H54 (cell line): ENCODE measurements at places on chromosomes 6 and 20.

DNA sequence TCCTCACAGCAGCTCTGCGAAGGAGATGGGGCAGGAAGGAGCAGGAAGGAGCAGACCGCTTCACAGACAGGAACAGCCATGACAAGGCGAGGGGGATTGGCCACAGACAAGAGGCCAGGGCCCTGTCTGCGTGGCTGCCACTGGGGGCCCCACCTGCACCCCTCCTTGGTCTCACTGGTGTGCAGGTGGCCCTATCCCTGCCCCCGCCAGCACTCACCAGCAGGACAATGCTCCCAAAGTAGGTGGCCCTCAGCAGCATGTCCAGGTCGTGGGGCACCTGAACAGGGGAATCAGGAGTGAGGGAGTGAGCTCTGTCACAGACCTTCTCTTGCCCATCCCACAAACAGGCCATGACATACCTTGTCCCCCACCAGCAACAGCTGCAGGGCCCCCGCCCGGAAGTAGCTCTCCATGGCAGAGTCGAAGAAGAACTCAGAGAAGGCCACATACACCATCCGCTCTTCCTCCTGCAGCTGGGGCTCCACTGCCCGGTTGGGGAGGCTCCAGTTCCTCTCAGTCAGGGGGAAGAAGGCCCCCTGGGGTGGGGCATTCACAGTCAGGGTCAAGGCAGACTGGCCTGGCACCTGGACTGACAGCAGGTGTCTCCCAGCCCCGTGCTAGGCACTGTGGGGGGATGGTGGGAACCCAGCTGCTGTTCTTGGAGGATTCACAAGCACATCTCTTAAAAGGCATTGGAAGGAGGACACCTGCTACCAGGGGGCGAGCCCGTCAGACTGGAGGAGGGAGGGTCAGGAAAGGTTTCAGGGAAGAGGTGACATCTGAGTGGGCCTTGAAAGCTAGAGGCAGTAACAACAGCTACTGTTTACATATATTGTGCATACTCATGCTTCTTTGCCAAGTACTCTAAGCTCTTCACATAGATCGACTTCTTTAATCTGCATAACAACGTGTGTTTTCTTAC, 7.1 kb downstream of the PLTP start:
- DNase-seq: no peak

- DNase-seq: no peak
These were observed 847.7 kb upstream of the MAP3K7 start for GRCh38 chr6:91434576-91434975.

DNA sequence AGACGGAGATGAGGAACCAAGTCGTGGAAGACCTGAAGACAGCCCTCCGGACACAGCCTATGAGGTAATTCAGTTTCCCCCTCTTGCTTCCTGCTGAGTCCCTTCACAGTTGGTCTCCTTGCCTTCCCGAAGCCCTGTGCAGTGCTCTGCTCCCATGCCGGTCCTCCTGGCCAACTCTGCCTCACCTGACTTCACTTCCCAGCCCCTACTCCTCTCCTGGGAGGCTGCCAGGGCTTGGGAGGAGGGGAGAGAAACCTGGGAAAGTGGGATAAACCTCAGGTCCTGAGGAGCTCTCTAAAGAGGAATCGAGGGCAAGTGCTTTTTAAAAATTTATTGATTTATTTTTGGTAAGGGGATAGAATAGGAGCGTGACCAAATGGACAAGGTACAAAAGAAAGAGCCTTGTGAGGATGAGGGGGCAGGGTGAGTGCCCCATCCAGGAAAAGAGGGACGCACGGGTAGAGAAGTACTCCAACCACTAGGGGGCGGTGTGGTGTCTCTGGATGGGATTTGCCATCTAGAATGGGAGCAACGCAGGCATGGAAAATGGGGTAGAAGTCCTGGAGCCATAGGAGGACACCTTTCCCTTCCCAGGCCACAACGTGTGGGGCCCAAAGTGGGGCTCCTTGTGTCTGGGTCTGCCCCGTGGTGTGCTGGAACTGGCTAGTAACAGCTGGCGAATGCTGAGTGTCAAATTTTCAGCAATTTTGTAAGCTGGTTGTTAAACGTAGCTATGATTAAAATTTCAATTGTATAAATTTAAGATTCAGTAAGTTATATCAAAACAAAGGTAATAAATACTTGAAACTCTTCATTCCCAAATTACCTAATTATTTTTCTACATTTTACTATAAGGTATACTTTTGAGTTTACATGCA, 69.0 kb downstream of the MOCS1 start:
- peak; percentile 67 for DNase-seq

DNA sequence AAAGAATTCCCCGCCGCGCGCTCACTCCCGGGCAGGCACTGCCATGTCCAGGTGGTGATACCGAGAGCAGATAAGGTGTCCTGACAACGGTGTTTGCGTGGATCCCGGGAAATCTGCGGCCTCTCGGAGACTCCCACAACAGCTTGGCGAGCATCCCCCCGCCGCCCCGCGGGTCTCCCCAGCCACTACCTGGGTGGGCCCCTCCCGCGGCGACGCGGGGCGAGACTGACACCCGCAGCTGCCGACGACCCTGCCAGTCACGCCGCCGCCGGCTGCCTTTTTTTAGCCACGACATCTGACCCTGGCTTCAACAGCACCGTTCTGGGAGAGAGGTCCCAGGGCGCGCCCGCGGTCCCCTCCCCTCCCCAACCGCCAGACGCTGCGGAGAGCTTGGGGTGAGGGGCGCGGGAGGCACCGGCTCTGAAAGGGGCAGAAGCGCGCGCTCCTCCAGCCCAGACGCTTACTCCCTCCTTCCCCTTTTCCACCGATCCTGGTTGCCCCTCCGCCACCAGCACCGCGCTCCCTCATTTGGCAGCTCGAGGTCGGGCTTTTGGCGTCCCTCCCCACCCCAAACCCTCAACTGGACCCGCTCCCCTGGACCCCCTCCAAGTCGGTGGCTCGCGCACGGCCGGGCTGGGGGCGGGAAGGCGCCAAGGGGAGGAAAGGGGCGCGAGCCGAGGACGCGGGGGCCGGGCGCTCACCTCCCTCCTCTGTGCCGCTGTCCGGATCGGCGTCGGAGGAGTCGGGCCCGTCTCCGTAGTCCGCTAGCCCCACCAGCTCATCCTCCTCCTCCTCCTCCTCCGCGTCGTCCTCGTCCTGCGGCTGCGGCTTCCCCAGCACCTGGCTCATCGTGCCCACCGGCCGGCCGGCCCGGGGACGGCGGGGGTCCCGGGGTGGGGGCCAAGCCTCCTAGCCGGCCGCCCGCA, 665 bp downstream of the RRAGD start:
- no peak for DNase-seq

GRCh38 chr6:117502580-117502979, 20.1 kb downstream of the DCBLD1 start:
- DNase-seq: no peak

DNA sequence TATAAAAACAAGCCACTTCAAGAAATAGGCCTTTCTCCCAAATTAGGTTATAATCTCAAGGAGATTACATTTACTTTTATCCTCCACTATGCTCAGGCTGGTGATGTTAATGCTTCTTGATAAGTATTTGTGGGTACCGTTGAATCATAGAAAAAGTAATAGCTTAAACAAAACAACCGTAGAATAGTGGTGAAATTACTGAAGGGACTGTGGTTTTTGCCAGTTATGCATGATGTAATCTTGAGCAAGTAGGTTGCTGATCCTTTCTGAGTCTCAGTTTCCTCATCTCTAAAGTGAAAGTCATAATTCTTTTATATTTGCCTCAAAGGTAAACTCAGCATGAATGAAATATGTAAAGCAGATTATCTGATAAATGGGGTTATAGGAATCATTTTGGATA, 187.3 kb upstream of the JAG1 start:
- DNase-seq: no peak

DNA sequence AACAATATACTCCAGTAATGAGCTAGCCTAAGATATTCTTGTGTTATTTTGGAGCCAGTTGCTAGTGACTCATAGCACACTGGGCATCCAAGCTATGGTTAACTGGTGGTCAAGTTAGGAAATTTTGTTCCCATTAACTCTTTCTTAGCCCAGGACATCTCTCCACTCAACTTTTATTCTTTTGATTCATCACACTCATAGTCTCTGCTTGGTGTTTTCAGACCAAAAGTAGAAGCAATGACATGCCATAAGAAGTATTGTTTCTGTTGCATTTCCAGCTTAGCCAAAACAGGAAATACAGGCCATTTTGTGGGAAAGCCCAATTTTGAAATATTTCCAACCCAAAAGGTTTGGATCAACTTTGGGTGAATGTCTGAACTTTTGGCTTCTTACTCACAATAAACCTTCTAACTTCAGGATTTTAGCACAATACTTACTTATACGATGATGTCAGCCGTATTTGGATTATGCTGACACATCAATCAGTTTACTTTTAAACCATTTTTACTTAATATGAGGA, 31.6 kb upstream of the CCN2 start:
- no peak for DNase-seq

DNA sequence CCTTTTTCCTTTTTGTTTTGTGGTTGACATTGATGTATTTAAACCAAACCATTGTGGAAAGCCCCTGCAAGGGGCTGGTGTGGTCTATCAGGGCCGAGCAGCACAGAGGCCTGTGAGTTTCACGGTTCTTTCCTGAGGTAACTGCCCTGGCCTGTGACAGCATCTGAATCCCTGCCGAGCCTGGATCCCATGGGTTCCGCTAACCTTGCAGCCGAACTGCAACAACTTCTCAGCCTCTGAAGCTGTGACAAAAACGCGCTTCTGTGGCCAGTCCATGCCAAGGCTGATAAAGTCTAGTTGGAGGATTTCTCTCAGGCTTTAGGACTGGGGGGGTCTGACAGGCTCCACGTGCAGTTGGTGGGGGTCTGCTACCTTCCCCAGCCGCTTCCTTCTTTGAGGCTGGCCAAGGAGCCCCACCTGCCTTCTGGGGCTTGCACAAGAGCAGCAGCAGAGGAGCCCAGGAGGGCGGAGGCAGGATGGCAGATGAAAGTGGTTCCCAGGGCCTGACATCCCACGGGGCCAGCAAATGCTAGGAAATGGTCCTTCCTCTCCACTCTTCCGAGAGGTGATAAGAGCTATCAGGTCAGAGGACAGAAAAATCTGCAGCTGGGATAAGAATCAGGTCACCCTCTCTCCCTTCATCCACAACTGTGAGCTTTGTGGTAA, 150.9 kb downstream of the PREX1 start:
- DNase-seq: no peak

- no peak for DNase-seq
These were observed 175.4 kb upstream of the KCNQ5 start for GRCh38 chr6:72446430-72446829.

DNA sequence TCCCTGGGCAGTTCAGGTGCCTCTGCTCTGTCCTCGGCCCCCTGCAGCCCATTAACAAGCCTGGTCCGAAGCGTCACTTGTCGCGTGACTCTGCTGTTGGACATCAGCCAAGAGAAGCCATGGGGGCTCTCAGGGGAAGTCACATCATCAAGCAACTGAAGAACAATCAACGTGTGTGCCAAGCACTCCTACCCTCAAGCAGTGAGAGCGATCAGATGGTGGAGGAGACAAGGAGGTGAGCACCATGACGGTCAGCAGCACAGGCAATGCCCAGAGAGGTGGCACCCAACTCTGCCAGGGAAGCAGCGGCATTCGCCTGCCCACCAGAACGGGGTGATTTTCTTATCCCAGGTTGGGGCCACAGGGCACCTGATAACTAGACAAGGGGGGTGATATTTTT, 132.7 kb downstream of the AGPAT4 start:
- DNase-seq: no peak

GRCh38 chr6:165821754-165822153, 158.7 kb upstream of the PDE10A start:
- DNase-seq: no peak

GRCh38 chr20:775679-776135, 7.4 kb upstream of the SLC52A3 start:
- DNase-seq: no peak

- DNase-seq: no peak
These were observed 40.9 kb downstream of the GSTA4 start for GRCh38 chr6:52953911-52954839.

DNA sequence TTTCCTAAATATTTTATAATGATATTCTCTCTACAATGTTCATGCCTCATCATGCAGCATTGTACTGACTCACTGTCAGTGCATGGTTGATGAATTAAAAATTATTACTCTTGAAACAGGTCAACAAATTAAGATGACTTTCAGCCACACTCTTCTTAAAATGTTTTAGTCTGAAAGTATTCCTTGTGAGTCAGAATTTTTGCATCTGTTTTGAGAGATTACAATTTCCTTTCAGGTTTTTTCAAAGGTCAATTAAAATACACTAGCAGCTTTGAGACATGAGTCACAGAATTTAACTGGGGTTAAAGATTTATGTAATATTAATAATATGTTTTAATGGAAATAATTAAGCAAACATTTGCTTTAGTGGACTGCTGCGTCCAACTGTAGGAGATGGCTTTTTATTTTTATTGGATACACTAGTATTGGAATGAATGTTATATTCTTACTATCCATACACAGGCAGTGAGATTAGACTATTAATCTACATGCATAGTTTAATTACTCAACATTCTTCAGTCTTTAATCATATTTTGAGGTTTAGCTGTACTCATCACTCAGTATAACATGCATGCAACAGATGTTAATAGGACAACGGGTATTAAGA, 9.7 kb downstream of the COL12A1 start:
- DNase-seq: no peak

DNA sequence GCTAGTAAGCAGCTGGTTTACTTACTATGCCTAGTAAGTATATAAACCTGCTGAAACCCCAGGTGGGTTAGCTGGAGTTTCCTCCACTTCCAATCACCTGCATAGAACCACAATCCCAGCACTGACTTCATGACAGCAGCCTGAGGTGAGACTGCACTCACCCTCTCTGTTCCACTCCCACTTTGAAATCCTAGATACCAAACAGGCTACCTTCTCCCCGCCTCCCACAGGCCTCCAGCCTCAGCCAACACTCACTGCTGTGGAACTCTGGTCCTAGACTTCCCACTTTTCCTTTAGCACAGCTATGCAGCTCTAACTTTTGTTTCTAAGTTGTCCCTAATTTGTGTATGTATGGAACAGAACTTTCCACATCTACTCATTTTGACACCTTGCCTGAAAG, 149.7 kb upstream of the ARID1B start:
- no peak for DNase-seq

GRCh38 chr20:40511478-40511877, 177.6 kb downstream of the MAFB start:
- DNase-seq: peak; percentile 21

DNA sequence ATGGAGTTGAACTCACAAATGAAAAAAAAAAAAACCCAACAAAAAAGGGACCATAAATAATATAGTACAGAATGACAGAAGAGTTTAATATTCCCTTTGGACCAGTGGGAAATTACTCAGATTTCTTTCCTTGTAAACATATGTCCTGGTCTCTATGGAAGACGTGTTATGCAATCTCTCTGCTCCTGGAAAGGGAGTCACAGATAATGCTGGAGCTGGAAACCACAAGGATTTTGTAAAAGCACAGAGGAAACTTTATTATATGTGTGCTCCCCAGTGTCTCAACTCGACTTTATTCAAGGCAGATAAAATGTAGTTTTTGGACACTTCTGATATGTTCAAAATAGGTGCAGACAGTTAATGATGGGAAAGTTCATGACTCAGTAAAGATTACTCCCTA, 88.1 kb upstream of the ZFP64 start:
- DNase-seq: no peak
